Activated T-cell treated with anti-CD3 and anti-CD28 coated beads for 24 hours (primary cell): ENCODE measurements at places on chromosomes 3 and 15.

DNA sequence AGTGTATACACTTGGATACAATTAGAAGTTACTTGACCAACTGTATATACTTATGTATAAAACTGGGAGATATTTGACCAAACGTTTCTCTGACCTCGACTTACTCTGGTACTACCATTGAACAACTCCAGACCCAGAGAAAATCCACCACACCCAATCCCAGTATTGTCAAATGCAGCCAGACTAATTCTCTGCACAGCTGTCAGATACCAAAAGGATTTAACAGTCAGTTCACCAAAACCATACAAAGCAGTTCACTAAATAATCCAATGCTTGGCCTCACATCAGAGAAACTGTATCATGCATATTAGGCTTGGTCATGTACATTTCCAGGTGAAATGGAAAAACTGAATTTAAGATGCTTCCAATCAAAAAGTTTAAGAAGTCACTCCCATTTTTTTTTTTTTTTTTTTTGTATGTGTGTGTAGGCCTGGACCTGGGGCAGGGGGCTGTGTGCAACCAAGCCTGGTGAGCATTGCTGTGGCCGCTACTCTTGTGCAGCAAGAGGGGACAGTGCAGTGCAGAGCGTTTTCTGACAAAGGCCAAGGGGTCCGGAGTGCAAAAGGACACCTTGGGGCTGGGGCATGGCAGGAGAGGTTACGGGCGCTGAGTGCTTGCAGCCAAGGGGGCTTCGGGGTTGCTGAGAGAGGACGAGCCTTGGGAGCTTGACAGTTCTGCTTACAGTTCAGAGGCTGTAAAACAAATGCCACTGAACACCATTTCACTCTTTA, 1.4 kb downstream of the TOMM70 start:
- no peak for DNase-seq

DNA sequence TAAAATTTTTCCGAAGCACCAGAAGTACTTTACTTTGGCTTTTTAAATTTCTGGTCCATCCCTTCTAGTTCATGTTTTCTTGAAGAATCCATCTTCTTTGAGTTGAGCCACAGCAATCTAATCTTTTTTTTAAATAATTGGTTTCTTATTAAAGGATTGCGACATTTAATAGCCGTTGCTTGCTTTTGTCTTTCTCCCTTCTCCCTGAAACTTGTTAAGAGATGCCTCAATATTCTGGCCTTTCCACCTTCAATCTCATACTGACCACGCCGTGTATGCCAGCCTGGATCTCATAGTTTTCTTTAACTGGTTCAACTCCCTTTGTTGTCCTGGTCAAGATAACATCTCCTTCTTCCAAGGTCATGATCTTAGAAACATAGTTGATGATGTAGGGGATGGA, 18.4 kb upstream of the RPLP1 start:
- DNase-seq, result no peak

- no peak for DNase-seq
These were observed 164.9 kb upstream of the AGTR1 start for GRCh38 chr3:148532774-148533173.

GRCh38 chr3:69239063-69239462, 116.7 kb upstream of the LMOD3 start:
- DNase-seq, result no peak

GRCh38 chr3:152307829-152308474, 39.2 kb downstream of the MBNL1 start:
- no peak for DNase-seq

GRCh38 chr3:154969366-154969765, 110.8 kb upstream of the MME start:
- DNase-seq, result no peak

- DNase-seq, result no peak
These were observed 160.2 kb upstream of the RASGRP1 start for GRCh38 chr15:38724827-38725226.

DNA sequence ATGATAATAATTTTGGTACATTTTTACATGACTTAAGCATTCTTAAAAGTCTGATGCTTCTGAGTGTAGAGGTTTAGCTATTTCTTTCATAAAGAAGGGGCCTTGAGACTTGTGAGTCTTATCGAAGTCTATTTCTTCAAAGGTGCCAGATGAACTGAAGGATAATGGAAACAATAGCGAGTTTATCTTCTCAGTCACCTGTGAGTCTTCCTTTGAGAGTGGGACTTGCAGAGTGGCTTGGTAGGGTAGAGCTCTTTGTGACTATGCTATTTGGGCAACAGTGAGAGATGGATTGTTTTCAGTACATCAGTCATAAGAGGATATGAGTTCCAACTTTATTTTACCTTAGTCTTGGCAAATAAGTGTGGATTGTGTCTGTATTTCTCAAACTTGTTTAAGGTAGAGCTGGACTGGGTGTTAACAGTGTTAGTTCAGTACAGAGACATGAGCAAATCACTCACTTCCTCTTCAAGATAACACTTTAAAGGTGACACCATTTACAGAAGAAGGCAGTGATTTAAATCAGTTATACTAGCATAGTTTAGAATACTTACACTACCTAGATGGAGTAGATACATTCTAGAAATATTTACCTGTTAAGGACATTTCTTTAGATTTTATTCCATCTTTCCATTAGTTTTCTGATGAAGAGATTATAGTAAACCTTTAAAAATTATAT, 3.2 kb downstream of the AKAP13 start:
- no peak for DNase-seq

DNA sequence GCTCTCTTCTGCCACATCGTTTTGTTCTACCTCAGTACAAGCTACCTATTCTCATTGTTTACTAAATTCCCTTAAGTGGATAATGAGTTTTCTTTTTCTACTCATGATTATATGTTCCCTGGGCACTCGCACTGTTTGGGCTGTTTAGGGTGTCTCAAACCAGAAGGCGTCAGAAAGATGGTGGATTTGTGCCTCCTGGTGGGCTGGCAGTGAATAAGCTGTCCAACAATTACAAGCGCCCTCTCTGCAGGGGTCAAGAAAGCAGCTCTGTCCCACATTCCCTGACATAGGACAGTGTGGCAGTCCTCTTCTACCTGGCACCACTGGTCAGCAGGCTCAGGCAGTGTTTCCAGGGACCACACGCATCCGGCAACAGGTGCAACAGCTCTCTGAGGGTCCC, 173.4 kb upstream of the PPP2R3A start:
- DNase-seq, result no peak

DNA sequence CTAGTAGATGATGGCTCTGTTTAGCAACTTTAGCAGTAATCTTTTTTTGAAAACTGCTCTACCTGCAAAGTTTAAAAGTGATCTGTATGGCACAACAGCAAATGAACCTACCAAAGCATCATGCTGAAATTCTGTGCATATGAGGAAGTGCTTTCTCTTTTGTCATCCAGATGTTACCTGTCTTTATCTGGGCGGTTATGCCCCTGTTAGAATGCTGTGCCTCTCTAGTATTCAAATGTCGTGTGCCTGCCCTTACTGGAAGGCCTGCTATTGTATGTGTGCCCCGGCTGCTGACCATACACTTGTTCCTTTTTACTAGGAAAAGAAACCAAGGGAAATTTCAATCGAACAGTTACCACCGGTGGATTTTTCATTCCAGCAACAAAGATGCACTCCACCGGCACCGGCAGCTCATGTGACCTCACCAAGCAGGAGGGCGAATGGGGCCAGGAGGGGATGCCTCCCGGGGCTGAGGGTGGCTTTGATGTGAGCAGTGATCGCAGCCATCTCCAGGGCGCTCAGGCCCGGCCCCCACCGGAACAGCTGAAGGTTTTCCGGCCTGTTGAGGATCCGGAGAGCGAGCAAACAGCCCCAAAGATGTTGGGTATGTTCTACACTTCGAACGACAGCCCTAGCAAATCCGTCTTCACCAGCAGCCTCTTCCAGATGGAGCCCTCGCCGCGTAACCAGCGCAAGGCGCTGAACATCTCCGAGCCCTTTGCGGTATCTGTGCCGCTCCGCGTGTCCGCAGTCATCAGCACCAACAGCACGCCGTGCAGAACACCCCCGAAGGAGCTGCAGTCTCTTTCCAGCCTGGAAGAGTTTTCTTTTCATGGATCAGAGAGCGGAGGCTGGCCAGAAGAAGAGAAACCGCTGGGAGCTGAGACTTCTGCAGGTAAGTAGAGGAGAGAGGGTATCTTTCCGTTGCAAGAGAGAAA, 61.6 kb downstream of the TMEM39A start:
- no peak for DNase-seq

- no peak for DNase-seq
These were observed 67.3 kb upstream of the EOMES start for GRCh38 chr3:27789420-27789819.
